ENCODE measurements at places on chromosomes 6 and 20.

- DNase-seq, result no peak
Measured at GRCh38 chr6:106617302-106617701, 12.0 kb downstream of the RTN4IP1 start.

DNA sequence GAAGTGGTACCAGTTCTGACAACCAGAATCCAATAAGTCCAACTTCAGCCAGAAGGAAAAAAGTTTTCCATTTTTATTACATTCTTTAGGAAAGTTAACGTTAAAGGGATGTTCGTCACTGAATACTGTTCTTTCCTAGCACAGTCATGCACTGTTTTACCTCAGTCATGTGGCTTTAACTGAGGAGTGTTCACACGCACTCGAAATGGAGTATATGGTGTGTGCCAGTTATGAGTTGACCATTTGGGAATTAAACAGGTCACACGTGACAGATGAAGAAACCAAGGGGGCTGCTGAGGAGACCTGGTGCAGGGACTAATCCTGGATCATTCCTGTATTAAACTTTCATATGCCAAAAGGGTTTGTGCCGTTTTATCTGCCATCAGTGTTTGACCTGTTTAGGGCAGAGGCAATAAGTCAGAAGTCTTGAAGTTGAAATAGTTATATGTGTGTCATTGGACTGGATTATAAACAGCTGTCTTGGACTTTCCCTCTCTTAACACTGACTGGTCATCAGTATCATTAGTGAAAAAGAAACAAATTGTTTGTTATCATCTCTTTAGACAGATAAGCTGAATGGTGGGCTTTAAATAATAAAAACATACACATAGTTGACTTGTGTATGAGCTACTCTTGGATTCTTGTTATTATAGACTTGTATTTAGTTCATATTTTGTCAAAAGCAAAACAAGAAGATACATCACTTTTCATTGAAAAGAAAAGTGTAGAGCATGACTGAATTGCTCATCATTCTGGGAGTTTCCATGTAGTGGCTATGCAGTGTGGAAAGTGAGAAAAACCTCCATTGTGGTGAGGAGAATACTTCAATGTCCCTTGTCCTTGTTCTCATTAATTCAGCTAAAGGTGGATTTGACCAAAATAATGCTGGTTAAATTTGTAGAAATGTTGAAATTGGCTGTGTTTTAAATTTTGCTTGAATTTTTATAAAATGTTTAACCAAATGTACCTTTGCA, 123.5 kb upstream of the SAMD5 start:
- DNase-seq, result no peak

GRCh38 chr20:11204926-11205768, 531.3 kb upstream of the JAG1 start:
- DNase-seq, result peak; percentile 88

DNA sequence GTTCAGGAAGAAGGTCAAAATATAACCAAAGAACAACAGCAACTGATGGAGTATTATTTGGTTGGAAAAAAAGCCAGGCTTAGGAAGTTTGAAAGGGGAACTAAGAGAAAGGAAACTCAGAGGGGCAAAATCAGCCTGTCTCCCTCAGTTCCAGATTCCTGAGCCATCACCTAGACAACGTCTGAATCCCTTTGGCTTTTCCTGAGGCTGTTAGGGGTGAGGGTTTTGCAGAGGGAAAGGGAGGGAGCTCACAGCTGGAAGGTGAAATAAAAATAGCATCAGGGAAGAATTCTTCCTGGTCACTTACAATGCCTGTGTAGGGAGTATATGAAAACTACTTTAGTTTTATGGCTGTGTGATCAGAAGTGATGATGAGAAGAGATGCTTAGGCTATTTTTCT, 100.5 kb downstream of the SOBP start:
- DNase-seq, result peak; percentile 28

GRCh38 chr6:14717307-14717706, 528.6 kb upstream of the JARID2 start:
- DNase-seq, result no peak

GRCh38 chr6:38508286-38508685, 131.4 kb downstream of the BTBD9 start:
- DNase-seq, result no peak

DNA sequence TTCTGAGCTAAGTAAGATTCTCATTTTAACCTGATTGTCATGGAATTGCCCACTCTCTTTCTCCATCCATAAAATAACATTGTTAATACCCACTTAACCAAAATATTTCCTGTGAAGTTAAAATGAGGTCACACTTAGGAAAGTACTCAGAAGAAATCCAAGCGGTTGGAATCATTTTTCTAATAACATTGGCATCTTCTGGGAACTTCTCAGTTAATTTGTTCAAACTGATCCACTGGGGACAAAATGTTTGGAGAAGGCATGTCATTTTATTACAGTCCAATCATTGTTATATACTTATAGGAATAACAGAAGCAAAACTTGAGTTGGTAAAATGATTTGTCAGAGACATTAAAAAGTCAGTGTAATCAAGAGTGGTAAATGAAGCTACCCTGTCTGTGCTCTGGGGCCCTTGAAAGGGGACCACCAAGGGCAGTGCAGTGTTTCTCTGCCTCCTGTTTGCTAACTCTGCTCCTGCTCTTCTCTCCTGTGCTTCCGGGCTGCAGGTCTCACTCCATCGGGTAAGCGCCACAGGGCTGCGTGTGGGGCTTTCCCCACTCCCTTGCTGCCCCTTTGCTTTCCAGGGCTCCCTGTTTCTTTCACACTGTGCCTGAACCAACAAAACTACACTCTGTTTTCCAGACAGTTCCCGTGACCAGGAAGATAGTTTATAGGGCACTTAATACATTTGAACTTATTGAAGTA, 50.1 kb downstream of the HDDC2 start:
- DNase-seq, result peak; percentile 42

DNA sequence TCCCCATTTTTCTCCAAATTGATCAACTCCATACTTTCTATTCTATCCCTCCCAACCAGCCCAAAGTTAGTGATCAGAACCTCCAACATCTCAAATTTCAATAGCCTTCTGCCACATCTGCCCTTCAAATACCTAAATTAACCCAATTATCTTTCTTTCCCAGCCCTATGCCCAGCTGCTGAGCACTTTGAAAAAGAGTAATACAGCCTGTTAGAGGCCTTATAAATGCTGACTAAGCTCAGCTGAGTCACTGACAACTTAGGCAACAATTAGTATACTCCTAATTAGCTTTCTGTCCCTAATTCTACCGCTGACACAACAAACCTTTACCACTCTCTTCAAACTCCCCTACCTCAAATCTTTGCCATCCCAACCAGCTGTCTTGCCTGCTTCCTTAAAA, 23.5 kb downstream of the RUNX2 start:
- DNase-seq, result no peak

DNA sequence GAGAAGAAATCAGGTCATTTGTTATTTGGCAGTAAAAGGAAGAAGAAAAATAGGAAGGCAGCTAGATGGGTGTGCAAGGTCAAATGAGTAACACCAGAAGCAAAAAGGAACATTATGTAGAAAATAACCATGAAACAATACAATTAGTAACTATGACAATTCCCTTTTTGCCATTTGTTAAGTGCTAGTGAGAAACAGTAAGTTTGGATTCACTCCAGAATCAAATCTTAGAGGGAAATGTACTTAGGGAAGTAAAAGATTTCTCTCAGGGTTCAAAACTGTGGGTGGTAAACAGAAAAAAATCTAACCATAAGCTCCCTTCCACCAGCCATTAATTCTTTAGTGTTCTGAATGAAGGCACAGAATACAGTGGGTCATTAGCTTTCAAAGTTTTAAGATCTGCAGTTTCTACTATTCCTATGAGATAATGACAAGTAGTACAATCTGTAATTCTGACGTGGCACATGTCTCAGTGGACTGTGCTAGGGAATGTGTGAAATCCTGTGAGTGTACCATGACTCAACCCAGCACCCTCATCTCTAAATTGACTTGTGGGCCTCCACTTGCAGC, 17.1 kb downstream of the REPS1 start:
- DNase-seq, result no peak

DNA sequence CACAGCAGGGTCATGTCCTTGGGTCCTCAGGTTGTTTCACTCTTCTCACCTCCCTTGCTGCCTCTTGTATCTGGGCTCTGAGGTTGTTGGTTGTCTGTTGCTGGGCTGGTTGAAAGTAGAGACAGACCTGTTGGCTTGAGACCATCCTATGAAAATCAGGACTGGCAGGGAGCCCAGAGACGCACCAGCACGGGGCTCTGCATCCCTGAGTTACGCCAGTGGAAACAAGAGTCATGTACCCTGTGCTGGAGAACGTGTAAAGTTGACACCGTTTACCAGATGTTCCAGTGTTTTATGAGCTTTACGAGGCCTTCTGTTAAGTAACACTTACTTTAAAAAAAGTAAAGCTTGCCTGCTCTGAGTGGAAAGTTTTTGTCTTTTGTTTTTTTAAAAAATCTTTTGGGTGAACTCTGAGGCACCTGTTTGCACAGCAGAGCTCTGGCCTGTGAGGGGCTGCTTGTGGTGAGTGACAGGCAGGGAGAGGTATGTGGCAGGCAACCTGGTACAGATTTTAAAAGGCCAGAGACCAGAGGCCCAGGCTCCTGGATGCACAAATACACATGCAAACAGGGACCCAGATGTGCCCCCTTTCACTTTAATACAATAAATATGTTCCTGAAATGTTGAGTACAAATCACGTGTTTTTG, 260.0 kb upstream of the SUPT3H start:
- DNase-seq, result no peak

GRCh38 chr6:52253494-52253893, 9.2 kb upstream of the IL17F start:
- DNase-seq, result no peak

DNA sequence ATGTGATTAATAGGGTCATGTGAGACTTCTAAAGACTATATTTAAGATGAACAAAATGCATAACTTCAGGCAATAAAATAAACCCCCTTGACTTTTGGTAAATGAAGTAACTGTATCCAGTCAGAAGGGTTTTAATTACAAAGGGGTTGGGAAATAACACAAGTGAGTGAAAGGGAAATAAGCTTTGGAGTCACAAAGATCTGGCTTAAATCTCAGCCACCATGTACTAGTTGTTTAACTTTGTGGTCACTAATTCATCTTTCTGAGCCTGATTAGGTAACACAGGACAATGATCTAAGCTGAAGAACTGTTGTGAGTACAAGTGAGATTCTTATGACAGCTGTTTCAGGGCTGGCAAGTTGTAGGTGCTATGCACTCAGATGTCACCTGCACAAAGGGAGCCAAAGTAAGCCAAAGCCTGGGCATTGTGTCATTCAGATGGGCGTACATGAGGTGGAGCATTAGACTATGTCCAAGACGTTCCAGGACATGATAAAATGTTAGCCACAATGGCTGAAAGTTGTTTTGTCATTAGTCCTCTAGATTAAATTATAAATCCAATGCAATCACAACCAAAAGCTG, 13.8 kb downstream of the TOMM34 start:
- no peak for DNase-seq

- no peak for DNase-seq
Measured at GRCh38 chr6:105430685-105431084, 27.8 kb upstream of the PREP start.

DNA sequence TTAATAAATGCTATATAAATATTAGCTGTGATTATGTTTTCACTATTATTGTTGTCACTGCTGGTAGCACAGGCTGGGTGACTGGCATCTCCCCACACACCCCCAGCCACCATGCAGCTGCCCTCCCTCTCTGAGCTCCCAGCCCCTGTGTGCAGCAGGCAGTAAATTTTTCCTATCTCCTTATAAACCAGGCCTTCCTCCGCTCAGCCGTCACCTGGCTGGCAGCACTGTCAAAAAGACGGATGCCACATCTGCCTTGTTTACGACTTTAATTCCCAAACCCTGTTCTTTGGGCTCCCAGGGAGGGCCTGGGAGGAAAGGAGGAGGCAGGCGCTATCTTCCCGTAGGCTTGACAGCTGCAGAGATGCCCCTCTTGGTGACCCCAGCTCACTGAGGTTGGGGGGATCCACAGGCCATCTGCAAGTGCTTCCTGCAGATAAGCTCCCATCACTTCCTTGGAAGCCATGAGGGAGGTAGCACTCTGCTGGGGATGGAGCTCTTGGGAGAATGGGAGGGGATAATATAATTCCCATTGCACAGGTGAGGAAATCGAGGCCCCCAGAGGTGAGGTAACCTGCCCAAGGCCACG, 94.5 kb downstream of the GRM4 start:
- no peak for DNase-seq

- DNase-seq, result no peak
Measured at GRCh38 chr6:3270258-3270657, 11.5 kb downstream of the PSMG4 start.

- DNase-seq, result no peak
Measured at GRCh38 chr20:62832951-62833391, 16.1 kb downstream of the COL9A3 start.

DNA sequence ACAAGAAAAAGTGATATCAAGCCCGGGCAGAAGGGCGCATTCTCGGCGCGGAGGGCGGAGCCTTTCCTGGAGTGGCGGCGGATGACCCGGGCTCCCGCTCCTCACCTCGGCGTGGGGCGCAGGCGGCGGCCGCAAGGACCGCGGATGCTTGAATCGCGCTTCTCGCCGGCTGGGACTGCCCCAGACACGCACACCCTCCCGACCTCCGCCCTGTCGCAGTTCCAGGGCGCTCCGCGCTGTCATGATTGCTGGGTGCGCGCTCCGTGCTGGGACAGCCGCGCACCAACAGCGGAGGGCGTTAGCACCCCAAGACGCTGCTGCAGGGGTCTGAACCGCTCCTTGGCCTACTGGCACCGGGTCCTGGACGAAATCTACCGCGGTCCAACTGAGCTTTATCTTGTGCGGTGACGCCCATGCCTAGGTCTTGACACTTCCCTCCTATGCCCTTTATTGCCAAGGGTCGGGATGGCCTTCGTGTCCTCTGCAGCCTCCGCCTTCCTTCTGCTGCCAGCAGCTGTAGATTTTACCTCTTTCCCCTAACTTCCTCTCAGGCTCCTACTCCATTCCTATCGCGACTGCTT, 43.3 kb downstream of the IRAK1BP1 start:
- DNase-seq, result peak; percentile 84

DNA sequence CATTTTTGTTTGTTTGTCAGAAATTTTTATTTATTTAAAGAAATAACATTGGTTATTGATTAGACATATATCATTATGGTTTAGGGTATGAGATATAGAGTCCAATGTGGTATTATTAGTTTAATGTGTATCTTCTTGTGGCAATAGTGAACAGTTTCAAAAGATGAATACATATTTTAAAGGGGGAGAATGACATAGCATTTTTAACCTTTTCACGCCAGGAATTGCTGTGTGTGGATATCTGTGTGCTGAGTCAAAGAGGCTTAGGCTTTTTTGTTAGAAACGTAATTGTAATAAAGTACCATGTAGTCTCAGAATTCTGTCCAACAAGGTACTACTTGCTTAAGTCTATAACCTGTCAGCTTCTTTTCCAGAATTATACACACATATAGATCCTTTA, 451.6 kb downstream of the ADGRB3 start:
- DNase-seq, result no peak

GRCh38 chr6:111840803-111841202, 32.4 kb downstream of the FYN start:
- DNase-seq, result no peak

GRCh38 chr6:37372116-37372515, 18.3 kb downstream of the RNF8 start:
- no peak for DNase-seq

GRCh38 chr6:110116258-110116657, 63.2 kb downstream of the WASF1 start:
- peak; percentile 40 for DNase-seq

GRCh38 chr6:282177-282866, 10.0 kb upstream of the DUSP22 start:
- DNase-seq, result no peak
